Stimulated activated naive CD8-positive, alpha-beta T cell treated with anti-CD3 and anti-CD28 coated beads, Interleukin-15, amount 100 ng/mL, for 72 hours (primary cell): ENCODE measurements at places on chromosomes 3 and 15.

DNA sequence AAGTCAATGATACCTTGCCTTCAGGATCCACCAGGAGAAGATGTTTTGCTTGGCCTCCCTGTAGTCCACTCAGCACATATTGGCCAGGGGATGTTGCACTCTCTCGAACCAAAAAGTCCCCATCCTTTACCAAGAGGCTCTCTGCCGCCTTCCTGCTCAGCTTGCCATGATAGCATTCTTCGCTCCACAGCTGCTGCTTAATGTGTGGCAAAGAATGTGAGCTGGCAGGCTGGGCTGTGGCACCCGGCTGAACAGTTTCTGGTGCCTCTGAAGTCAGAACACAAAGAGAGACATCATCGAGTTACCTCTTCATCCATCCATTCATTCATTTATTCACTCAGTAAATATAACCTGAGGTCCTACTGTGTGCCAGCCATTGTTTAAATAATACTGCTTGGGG is 23.9 kb upstream of the CEP152 start:
- no peak for DNase-seq

DNA sequence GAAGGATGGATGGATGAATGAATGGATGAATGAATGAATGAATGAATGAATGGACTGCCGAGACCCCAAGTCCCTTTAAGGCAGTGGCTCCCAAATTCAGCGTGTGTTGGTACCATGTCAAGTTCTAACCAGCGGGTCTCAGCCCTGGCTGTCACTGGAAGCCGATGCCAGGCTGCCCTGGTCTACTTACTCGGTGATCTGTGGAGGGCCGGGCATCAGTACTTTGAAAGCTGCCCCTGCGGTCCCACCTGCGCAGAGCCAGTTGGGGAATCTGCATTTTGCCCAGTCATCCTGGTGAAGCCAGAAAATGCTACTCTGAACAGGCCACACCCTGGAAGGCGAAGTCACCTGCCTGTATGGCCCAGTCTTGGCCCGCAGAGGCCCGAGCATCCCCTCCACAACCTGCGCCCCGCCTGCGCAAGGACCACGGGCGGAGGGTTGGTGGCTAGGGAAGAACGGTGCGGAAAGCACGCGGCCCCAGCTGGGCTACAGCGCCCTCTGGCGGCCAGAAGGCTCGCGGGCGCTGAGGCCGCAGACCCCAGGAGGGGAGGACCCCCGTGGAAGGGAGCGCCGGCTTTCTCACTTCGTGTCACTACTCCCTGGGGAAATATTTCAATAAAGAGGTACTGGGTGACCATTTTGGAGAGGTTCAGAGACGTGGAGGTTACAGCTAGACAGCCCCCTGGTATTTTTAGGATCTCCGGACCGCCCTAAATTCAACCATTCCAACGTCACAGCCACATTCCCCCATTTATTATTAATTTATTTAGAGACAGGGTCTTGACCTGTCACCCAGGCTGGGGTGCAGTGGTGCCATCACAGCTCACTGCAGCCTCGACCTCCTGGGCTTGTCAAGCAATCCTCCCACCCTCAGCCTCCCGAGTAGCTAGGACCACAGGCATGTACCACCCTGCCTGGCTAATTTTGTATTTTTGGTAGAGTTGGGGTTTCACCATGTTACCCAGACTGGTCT is 34.9 kb downstream of the PRKCD start:
- DNase-seq = peak; percentile 63

DNA sequence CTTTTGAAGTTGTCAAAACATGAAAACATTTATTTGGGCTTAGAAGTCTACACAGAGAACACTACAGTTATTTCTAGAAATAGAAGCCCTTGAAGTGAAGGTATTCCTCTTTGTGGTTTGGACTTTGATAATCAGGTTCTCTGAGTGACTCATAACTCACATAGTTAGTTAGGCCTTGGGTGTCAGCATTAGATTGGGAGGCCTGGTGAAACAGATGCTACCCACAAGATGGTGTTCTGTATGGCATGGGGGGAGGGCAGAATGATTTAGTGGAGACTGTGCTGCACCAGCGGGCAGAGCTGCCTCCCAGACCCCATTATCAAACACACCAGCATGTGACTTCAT is 108.9 kb upstream of the ETV5 start:
- peak; percentile 41 for DNase-seq

DNA sequence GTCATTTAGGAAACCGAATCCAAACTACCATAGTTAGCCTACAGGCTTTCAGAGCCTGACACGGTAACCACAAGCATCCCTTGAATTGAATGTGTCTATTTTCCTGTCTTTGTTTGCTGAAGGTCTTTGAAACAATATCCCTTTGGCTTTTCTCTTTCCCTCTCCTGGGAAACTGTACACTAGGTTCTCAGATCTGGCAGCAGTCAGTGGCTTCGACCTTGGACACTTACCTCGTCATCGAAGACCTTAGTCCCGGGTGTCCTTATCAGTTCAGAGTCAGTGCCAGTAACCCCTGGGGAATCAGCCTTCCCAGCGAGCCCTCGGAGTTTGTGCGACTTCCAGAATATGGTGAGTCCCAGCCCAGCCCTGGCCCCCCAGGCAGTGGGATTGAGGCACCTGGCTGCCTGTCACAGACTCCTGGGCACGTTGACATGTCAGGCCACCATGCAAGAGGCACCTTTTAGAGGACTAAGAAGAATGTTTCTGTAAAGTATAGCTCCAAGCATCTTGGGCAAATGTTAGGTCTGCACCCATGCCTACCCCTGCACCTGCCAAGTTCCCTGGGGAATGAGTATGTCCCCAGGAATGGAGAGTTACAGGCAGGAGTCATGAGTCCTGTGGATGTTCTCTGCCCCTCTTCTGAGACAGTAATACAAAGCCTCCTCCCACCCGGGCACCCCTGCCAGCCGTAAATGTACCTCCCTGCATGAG is 30.4 kb upstream of the UMPS start:
- no peak for DNase-seq

GRCh38 chr3:27544372-27544865 is 60.2 kb upstream of the SLC4A7 start:
- DNase-seq = no peak

GRCh38 chr15:65286069-65286703 is 497 bp downstream of the PARP16 start:
- no peak for DNase-seq

GRCh38 chr15:78959360-78959759 is 14.5 kb upstream of the CTSH start:
- DNase-seq = no peak

DNA sequence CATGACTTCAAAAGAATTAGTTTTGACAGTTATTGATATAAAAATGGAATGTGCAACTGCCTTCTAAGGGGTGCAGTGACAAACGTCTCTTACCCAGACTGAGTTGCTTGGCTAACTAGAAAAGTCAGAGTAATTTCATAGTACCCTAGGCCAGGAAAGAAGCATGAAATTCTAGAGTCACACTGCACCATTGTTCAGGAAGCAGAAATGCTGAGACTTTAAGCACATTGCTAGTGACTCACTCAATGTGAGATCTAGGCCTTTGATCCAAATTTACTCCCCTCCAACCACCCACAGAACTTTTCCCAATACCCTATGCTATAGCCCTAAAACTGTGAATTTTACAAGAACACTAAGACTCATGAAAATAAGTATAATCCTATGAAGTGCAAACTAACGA is 110.8 kb downstream of the DUT start:
- DNase-seq = no peak

GRCh38 chr3:79881431-79881830 is 113.6 kb upstream of the ROBO1 start:
- no peak for DNase-seq

DNA sequence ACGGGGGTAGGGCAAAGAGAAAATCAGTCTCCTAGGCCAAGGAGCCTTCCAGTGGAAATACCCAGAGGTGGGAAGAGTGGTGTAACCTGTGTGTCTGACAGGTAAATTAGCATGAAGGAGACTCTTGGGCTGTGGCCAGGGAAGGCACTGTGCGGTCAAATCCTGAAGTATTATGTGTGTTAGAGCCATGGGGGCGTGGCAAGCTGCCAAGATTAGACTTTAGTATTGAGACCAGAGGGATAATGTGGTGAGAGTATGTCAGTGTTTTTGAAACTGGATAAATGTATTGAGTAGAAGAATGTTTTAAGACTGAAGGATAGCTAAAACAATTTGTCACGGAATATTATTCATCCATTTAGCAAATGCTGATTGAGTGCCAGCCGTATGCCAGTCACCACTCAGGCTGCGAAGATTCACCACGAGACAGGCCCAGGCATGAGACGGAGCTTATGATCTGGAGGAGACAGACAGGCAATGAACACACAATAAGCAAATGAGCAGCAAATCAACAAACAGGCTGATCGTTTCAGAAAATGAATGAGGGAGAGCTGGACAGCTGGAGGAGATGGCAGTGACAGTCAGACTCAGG is 445.9 kb downstream of the MCTP2 start:
- DNase-seq = no peak

GRCh38 chr15:33126559-33127290 is 67.8 kb downstream of the FMN1 start:
- peak; percentile 56 for DNase-seq

GRCh38 chr15:96064351-96064756 is 266.1 kb upstream of the NR2F2 start:
- DNase-seq = no peak

DNA sequence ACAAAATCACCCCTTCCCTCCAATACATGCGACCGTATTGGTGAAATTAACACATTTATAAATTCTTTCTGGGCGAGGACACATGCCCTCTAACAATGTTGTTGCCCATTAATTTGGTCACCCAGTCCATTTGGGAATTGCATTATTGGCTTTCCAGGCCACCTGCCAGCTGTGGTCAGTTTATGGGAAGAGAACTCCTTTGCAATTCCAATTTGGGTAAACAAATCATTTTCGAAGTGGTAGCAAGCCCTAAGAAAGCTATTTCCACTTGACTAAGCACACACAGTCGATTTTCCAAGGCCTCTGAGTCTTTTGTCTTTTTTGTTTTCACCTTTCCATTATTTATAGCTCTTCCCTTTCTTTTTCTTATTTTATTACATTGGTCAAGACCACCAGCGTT is 362.3 kb upstream of the RGMA start:
- no peak for DNase-seq

DNA sequence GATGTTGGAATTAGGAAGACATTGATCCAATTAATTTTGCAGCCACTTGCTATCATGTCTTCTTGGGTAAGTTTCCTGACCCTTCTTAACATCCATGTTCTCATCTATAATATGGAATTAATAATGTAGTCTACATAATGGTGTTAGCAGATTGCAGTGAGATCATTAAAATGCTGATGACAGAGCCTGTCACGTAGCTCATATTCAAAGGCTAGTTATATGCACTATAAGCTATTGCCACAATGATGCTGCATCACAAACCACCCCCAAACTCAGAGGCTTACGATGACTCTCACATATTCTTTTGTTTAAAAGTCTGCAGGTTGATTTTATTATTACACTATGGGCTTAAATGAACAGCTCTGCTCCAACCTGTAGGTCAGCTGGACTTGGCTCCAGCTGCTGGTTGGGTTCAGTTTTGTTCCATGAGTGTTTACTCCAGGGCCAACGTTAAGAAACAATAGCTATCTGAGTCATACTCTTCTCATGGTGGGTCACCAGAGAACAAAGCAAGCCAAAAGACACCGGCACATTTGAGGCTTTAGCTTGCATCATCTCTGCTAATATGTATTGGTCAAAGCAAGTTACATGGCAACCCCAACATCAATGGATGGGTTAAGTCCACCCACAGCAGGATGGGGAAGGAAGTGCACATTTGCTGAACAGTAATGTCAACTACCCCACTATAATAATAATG is 250.0 kb upstream of the SLCO3A1 start:
- DNase-seq = no peak

DNA sequence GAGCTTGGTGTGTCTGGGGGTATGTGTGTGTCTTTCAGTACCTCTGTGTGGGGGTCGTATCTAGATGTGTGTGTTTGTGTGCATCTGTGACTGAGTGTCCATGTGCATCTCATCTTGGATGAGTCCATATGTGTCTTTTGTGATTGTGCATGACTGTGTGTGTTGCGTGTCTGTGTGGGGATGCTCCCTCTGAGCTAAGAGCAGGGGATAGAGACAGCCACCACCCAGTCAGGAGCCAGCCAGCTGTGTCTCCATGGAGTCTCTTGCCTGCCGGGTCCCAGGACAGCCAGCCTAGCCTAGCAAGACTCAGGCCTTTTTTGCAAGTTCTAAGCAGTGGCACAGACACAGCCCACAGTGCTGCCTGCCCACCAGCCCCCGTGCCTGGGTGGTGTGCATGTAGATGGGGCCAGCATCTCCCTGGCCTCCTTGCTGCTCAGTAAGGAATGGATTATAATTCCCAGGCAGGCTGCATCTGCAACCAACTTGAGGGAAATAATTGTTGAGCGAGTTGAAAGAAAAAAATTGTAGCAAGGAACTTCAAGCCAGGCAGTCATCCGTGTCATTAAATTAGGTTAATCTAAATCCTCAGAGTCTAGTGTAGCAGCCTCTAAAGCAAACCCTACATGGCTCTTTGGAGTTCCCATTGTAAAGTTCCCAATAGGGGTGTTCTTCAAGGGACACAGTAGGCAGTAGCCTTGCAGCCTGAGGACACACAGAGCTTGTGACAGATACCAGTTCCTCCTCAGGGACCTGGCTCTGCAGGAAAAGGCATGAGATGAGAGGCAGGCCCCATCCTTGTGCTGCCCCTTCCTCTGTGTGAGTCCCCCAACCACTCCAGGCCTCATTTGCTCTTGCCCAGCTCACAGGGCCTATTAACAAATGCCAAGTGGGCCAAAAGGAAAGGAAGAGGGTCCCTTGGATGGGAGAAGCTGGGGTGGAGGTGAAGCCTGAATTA is 35.9 kb upstream of the MRPS22 start:
- no peak for DNase-seq

DNA sequence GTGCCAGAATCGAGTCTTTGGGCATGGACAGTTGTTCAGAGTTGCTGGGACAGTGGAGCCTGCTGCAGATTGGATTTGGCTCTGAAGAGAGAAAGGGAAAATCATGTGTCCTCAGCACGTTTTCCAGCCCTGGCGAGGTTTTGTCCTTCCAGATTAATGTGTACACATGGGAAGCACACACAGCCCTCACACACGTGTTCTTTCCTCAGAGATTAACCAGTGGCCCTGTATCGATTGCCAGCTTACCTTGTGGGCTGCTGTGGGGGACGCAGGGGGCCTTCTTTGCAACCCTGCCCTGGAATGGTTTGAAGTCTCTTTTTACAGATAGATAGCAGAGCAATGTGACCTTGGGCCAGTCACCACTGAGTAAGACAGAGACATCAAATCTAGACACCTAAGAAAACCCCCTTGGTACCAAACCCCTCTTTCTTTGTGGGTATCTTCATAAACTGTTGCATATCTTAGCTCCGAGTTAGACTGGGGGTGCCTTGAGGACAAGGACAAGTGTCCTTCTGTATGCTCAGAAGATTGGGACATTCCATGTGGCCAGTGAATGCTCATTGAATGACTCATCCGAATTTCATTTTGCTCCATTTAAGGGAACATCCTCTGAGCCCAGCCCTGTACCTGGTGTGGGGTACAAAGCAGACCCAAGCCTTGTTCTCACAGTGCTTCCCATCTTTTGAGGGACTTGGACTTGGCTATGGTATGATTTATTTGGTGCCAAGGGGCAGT is 48.0 kb downstream of the SMAD6 start:
- DNase-seq = no peak

DNA sequence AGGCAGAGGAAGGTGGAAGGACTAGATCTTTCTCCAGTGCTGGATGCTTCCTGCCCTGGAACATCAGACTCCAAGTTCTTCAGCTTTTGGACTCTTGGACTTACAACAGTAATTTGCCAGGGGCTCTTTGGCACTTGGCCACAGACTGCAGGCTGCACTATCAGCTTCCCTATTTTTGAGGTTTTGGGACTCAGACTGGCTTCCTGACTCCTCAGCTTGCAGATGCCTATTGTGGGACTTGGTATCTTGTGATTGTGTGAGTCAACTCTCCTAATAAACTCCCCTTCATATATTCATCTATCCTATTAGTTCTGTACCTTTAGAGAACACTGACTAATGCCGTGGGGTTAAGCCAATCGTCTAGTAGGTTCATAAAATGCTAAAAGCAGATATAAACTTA is 8.8 kb upstream of the B3GNT5 start:
- DNase-seq = no peak
